ENCODE measurements at places on chromosomes 4 and X.

- DNase-seq, result no peak
Observed at GRCh38 chrX:134821370-134821769, 163.1 kb upstream of the PLAC1 start.

GRCh38 chr4:125433453-125433852 lies 118.7 kb downstream of the FAT4 start:
- DNase-seq, result peak; percentile 55

GRCh38 chrX:153485396-153486080 lies 9.2 kb upstream of the BGN start:
- DNase-seq, result no peak

DNA sequence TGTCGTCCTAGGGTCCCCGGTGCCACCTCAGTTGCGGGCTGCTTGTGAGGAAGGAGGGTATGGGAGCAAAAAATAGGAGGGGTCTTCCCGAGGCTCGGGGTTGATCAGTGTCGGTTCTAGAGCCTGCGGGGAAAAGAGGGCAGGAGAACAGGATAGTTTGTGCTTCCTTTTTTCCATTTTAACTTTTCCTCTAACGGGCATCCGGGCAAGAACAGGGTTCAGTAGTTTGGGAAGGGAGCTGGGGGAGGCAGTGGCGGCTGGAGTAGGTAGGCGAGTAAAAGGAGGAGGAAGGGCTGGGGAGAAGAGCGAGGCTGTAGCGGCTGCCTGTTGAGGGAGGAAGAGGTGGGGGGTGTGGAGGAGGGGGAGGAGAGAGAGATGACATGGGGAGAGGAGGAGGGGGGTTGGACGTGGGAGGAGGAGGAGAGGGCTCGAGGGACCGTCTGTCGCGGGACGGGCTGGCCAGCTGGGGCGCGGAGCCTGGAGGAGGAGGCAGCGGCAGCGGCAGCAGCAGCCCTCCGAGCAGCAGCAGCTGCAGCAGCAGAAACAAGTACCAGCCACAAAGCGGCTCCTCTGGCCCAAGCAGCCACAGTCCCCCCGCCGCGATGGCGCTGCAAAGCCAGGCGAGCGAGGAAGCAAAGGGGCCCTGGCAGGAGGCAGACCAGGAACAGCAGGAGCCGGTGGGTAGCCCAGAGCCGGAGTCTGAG lies at the start of gene SLC16A2:
Gene SLC16A2 (plus strand): TSS at position 458 of the 704 bp plus-strand sequence. CDS start 145 bp downstream, at position 603.
- peak; percentile 52 for DNase-seq

- DNase-seq, result no peak
Observed at GRCh38 chr4:7756561-7757355, 182.9 kb downstream of the AFAP1 start.

DNA sequence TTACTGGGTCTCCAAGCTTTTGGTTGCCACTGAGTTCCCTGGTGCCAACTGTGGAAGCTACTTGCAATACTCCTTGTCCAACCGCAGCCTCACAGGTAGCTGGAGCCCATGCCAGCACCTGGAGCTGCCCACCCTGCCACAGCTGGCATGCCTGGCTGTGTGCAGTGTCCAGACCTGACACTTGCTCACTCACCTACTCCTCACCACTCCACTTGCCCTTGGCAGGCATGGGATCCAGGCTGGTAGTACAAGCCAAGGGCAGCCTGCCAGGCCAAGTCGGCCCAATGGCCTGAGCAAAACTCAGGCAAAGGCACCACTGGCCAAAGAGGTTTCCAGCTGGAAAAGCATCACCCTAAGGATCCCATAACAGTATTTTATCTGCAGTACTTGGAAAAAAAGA lies 246.3 kb downstream of the PDGFC start:
- no peak for DNase-seq

DNA sequence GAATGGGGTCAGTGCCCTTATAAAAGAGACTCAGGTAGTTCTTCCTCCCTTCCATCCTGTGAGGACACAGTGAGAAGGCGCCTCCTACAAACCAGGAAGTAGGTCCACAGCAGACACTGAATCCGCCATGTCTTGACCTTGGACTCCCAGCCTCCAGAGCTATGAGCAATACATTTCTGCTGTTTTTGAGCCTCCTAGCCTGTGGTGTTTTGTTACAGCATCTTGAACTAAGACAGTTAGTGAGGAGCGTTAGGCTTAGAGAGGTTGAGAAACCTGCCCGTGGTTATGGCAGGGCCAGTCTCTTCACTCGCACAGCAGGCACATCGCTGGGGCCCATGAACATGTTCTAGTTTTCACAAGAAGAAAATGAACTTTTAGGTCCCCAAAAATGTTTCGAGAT lies 19.7 kb downstream of the SHROOM2 start:
- DNase-seq, result no peak

DNA sequence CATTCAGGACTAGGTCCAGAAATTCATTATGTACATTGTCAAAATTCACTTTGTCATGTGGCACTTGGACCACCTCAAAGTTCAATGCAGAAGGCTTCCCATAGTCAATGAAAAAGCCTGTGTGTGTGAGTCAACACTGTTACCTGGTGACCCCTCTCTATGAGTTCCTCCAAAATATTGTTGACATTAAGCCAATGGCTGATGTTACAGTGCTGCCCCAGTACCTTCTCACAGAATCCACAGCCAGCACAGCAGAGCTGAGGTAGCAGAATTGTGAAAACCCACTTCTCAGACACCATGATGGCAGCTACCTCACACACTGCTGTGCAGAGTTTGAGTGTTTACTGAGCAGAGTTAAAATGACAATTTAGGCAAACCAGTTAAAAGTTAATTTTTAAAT lies 22.4 kb upstream of the UGT2B4 start:
- DNase-seq, result no peak

- no peak for DNase-seq
Observed at GRCh38 chrX:51459125-51459524, 37.3 kb downstream of the NUDT11 start.

DNA sequence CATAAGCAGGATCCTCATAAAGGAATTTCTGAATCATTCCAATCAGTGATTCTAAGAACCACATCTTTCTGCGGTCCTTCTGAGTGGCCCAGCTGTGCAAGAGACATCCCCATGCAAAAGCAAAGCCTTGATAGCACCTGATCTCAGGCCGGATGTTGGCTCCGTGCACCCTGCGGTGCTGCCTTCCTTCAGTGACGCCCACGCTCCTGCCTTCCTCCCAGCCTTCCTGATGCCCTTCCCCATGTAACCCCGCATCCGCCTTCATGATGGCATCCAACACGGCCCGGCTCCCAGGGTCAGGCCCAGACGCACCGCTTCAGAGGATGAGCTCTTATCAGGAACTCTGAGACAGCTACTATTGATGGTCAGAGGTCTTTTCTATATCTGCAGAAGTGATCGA lies 20.4 kb upstream of the CYP4V2 start:
- DNase-seq, result no peak

DNA sequence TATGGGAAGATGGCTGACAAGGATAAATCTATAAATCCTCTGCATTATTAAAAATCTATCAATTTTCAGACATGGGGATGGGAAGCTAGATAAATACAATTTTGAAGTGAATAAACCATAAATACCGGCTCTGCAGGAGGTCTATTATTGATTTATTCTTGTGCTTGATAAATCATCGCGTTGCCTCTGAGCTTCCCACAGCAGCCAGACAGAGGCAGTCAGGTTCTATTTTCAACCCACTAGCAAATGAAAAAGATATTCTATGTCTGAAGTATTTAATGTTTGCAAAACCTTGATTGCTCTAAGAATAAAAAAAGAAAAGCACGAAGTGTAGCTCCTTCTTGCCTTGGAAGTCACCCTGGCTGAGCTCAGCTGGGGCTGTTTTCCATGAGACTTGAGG lies 216.2 kb downstream of the DHRSX start:
- DNase-seq, result no peak

DNA sequence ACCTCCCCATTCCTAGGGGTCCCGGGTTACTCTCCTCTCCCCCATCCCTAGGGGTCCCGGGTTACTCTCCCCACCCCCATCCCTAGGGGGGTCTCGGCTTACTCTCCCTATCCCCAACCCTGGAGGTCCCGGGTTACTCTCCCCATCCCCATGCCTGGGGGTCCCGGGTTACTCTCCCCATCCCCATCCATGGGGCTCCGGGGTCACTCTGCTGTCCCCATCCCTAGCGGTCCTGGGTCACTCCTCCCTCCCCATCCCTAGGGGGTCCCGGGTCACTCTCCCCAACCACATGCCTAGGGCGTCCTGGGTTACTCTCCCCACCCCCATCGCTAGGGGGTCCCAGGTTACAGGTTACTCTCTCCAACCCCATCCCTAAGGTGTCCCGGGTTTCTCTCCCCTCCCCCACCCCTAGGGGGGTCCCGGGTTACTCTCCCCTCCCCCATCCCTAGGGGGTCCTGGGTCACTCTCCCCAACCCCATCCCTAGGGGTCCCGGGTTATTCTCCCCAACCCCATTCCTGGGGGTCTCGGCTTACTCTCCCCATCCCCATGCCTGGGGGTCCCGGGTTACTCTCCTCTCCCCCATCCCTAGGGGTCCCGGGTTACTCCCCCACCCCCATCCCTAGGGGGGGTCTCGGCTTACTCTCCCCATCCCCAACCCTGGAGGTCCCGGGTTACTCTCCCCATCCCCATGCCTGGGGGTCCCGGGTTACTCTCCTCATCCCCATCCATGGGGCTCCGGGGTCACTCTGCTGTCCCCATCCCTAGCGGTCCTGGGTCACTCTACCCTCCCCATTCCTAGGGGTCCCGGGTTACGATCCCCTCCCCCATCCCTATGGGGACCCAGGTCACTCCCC lies 821 bp downstream of the ASMTL start:
- DNase-seq, result no peak
